ENCODE measurements at places on chromosomes 6 and 20.

DNA sequence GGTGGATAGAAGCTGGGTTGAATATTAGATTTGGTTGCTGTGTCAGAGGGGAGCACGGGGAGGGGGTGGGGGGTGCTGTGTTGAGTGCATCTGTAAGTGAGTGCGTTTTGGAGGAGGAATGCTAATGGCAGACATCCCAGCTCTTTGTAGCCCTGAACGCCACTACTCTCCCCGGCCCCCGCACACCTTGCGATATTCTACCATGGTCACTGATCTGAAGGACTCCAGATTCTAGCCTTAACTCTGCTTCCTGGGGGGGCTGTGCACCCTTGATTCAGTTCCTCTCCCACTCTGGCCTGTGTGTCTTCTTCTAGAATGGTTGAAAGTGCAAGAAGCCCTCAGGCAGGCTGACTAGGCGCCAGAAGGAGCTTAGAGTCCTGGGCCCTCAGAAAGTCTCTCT, 7.1 kb downstream of the GLP1R start:
- no peak for DNase-seq

GRCh38 chr6:30626484-30627366, at the start of gene ATAT1:
ATAT1 (plus strand) TSS chr6:30626874.
- DNase-seq = peak; percentile 89

- DNase-seq = no peak
Measured at GRCh38 chr6:107638493-107638892, 148.6 kb downstream of the SOBP start.

GRCh38 chr6:163355426-163355991, 59.0 kb upstream of the QKI start:
- DNase-seq = no peak

GRCh38 chr20:35039846-35040489, 52.6 kb downstream of the TRPC4AP start:
- DNase-seq = no peak

DNA sequence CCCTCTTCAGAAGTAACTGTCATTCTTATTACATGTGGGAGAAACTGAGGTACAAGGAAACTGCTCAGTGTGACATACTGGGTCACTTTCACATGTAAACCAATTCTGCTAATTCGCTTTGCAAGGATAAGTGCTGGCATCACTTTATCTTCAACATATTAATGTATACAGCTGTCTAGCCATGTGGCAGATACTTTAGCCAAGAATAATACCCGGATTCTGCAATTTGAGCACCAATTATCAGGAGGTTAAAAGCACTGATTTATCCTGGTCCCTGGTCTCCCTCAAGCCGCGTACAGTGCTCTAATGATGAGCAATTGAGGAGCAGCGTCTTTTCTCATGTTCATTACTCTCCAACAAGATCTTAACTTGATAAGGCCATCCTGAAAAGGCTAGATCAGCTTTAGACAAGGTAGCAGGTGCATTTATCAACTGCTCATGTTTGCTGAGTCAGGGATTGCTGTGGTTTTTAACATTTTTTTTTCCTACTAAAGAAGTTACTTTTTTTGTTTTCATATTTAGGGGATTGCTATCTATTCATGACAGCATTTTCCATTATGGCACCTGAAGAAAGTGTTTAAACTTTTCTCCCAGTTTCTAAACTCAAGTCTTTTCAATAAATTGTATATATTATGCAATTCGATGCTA, 1066.3 kb upstream of the MAP3K7 start:
- DNase-seq = no peak

- no peak for DNase-seq
Measured at GRCh38 chr20:56072165-56072564, 66.8 kb upstream of the CBLN4 start.

DNA sequence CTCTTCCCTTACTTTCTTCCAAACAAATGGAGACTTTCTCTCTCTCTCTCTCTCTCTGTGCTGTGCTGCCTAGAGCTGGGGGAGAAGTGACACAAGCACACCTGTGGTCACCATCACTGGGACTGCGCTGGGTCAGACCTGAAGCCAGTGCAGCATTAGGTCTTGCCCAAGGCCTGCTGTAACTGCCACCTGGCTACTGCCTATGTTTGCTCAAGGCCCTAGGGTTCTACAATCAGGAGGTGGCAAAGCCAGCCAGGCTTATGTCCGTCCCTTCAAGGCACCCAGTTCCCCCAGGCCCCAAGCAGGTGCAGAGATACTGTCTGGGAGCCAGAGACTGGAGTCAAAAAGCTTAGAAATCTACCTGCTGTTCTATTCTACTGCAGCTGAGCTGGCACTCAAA, 49.4 kb upstream of the TOP1 start:
- DNase-seq = no peak

Measured in CD8-positive, alpha-beta memory T cell (primary cell).